ENCODE measurements at places on chromosomes 7 and 10. TPM values are rescaled to one million over a fixed set of nuclear protein-coding genes. Genes with fewer than 3 reads are reported as not detected.

Gene SCIN
- not detected for total RNA-seq

Gene POLD2
- total RNA-seq = 183 TPM

Gene DNAJB9
- total RNA-seq = 12.4 TPM

Gene PROSER2
- 22.2 TPM for total RNA-seq

Gene H2BK1
- total RNA-seq = not detected

Gene GPR15LG
- not detected for total RNA-seq
